ENCODE measurements at places on chromosomes 2 and 18.

GRCh38 chr18:68083131-68083530 is 566.6 kb upstream of the DSEL start:
- DNase-seq = no peak

GRCh38 chr2:205060269-205060668 is 515.0 kb downstream of the PARD3B start:
- no peak for DNase-seq

DNA sequence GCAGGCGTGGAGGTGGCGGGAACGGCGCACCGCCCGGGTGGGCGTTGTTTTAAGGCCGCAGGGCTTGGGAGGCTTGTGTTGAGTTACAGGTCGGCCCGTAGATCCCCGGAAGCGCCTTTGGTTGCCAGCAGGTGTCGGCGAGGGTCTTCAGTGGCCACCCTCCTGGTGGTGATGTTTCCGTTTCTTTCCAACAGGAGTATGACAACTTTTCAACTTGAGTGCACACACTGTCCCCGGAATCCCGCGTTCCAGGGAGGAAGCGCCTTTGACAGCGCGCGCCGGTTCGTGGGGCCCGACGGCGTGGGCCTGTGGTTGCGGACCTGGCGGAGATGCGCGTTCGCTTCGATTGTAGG is 1.0 kb upstream of the HDAC4 start:
- DNase-seq = no peak

DNA sequence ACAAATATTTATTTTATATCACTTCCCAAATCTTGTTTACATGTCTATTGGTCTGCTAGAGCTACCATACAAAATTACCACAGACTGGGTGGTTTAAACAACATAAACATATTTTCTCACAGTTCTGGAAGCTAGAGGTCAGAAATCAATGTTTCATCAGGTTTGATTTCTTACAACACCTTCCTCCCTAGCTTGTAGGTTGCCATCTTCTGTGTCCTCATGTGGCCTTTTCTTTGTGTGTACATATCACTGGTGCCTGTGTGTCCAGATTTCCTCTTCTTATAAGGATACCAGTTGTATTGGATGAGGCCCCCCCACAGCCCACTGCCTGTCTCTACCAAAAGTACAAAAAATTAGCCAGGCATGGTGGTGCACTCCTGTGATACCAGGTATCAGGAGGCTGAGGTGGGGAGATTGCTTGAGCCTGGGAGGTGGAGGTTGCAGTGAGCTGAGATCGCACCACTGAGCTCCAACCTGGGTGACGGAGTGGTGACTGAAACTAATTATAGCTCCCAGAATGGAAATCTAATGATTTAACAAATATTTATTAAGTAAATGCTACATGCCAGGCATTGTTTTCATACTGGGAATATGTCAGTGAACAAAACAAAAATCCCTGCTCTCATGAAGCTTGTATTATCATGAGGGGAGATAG is 13.6 kb downstream of the EML4 start:
- DNase-seq = no peak

- DNase-seq = no peak
Measured at GRCh38 chr2:59567151-59567550, 986.3 kb downstream of the BCL11A start.

DNA sequence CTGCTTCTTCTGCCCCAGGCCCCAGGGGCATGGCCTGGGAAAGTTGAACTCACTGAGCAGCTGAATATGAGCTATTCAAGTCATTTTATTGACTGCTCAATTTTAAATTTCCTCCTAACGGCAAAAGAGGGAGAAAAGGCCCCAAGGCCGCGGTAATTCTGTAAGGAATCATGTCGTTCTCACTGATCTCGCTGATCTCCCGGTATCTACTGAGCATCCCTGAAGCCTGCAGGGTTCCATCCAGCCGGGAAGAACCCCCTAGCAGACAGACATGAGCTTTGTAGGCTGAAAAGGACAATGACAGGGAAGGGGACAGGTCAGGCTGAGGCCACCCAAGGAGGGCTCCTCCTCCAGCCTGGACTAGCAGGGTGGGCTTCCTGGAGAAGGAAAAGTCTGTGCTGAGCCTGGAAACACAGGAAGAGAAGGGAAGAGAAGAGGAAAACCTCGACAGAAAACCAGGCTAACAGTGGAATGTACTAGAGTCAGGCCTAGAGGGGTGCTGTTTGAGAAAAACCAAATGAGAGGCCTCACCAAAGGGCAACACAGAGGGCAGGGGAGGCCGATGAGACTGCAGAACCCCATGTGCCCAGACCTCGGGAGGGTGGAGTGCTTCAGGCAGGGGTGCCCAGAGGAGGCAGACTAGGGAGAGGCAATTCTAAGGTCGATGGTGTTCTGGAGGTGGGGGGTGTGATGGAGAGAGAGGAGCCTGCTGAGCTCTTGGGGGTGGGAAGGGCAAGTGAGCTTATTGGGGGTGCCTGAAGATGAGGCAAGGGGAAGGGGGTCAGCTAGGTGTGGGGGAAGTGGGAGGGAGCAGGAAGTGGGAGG is 2.9 kb upstream of the NPPC start:
- DNase-seq = no peak

DNA sequence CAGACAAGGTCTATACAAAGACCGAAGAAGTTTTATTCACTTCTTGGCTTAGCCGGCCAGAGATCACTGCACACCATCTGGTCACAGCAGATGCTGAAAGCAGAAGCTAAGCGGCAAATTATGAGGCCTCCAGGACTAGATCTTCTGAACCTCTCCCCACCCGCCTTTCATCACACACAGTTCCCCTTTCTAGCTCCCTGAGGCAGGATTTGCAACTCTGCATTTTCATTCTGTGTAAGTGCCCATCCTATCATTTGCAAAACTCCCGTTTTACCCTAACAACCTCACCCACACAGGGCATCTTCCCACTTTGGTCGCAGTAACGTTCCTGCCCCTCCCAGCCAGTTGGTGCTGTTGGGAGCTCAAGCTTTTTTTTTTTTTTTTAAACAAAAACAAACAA is 3.1 kb upstream of the MOB1A start:
- no peak for DNase-seq

DNA sequence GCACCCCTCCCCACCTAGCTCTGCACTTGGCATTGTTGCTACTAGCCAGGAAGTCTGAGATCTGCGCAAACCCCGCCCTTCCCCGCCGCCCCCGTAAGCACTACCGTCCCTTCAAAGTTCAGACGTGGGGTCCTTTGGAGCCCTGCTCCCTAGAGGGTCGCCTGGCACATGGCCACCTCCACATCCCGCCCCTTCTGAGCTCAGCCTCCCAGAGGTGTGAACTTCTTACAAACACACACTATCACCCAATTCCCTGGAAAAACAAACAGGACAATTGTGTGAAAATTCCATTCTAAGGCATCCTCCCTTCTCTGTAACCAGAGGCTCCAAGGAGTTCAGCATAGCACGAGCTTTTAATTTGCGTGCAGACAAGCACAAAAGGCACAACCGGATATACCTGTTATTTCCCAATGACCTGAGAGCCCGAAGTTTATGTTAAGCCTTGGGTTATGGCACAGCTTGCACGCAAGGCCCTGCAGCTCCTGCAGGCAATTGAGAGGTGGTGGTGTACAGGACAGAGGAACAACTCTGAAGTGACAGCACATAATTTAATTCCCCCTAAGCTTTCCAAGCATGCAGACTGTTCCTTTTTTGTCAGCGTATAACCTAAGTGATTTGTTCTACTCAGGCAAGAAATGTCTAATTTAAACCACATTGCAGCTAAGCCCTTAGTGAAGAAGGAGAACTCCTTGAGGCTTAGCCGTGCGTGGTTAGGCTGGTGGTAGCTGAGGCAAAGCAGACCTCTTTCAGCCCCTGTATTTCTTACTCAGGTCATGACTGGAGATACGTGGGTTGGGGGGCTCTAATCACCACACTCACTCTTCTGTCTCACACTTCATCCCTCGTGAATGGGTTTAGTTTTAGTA is 20.3 kb upstream of the CYP1B1 start:
- peak; percentile 83 for DNase-seq

DNA sequence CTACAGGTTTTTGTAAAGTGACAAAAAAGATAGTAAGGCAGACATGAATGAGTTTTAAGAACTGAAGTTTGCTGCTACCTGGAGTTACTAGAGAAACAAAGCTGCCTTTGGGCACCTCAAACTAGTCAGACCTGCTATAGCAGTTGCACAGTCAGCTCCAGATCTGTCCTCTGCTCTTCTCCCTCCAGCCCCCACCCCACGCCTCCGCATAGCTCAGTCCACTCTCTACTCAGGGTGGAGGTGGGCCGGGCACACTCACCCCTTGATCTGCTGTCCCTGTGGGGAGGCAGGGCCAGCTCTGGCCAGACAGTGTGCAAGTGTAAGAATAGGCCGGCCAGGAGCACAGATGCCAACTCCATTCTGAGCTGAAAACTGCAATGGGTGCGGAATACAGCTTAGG is 4.1 kb downstream of the SERTAD2 start:
- DNase-seq = no peak

GRCh38 chr2:7555260-7555659 is 638.0 kb downstream of the RNF144A start:
- no peak for DNase-seq

DNA sequence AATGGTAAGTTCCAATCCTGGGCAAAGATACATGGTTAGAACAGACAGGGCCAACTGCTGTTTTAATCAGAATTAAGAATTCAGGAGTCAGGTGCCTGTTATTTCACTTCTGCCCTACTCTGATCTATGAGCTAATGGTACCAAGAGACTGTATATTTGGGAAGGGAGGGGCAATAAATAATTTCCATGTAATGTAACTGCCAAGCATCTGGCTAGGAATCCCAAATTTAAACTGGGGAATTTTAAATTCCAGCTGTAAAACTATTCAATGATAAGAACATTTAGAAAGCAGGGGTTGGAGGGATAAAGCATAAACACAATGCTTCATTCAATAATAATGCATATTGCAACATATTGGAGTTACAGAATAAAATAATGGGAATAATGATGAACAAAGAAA is 49.7 kb downstream of the SCN7A start:
- DNase-seq = no peak

DNA sequence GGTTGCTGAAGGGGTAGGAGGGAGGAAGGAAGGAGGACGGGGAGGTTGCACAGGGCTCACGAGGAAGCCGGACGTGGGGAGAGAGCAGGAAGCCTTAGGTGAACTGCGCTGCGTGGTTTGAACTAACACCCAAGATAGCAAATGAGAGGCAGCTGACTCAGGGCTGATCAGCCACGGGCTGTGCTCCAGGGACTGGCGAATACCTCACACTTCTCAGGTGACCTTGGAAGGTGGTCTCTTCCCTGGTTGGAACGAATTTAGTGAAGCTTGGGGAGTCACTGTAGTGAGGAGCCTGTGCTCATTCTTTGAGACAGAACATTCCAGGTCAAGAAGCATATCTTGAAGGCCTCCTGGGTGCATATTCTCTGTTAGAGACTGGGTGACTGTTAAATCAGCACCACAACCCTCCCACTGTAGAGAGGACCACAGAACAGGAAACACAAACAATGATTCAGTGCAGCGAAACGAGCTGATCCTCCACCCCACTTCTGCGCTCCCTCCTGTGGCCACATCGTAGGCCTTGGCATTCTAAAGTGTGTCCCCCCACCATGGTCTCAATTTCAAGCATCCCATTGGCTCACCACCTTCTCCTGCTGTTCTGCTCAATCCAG is 33.8 kb downstream of the TOGARAM2 start:
- no peak for DNase-seq

GRCh38 chr18:2589345-2590068 is 18.1 kb downstream of the NDC80 start:
- DNase-seq = no peak

DNA sequence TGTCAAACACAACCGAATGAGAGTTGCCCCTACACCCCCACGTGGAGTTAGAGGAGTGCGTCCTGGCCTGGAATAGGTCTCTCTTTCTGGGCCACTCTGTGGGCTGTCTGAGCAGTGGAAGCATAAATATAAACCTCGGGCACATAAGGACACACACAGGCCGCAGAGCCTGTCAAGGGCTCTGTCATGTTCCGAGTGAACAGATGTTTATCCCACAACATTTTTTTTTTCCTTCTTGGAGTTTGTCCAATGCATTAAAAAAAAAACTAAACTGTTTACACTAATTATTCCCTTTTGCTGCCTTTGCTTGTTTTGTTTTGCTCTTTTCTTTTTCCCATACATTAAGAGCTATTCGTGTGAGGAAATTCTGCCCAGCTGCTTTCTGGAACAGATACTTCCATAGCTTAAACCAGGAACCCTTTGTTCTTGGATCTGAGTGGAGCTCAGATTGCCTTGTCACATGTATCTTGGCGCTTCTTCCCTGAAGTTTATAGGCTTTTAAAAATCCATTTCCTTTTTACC is 228.3 kb upstream of the FOSL2 start:
- peak; percentile 83 for DNase-seq

DNA sequence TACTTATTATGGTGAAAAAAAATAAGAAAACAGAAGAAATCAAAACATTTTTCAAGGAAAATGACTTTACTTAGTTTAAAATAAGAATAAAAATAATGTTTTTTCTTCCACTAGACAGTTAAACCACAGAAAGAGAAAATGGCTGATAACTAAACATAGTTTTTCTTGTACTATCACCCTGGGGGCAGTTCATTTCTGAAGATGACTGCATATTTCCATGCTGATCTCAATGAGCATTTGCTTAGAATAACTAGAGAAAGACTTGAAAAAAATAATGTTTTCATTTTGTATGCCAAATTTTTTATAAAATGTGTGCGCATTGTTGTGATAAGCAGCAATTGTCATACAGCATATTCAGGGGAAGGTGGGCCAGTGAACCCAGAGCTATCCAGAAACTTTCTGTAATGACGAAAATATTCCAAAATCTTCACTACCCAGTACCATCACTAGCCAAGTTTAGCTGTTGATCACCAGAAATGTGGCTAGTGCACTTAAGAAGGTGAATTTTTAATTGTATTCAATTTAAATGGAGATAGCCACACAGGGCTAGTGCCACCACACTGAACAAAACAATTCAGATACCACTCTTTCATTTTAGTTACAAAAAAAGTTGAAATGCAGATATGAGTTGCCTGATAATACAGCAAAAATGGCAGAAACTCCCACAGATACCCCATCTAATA is 513.4 kb upstream of the NETO1 start:
- DNase-seq = no peak

DNA sequence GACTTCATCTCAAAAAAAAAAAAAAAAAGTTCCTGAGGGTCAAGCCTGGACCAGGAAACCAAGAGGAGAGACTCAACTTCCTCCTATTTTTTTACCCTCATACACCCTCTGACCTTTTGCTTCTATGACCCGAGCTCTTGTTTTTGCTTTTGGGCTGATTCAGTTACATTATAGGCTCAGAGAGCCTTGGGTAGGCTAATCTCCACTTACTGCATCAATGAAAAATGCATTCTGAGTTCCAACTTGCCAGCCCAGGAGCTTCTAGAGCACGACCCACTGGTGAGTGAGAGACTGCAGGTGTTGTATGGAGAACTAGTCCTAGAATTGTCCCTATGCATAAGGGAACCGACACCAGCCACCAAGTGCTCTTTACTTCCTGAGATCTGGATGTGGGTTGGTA is 91.1 kb downstream of the CABLES1 start:
- no peak for DNase-seq

DNA sequence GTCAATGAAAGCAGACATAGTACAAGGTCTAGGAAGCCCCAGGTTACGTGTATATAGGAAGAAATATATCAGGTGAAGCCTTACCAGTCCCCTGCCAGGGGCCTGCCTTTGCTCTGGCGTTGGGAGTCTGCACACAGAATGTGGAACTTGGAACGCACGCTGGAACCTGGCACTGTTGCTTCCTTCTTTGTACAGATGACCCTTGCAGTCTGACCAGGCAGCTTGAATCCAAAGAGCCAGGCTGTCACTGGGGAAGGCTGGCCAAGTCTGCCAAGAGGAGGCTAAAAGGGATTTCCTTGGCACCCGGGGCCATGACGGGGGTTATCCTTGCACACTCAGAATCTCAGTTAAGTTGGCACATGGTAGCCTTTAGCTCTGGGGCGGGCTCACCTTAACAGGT is 39.5 kb downstream of the TMEM247 start:
- no peak for DNase-seq
